Stimulated activated CD8-positive, alpha-beta memory T cell treated with anti-CD3 and anti-CD28 coated beads, Interleukin-4, amount 100 ng/mL, for 1 hour (primary cell): ENCODE measurements at places on chromosomes 13 and 19.

GRCh38 chr13:40192452-40192851 is 474.0 kb downstream of the FOXO1 start:
- no peak for DNase-seq

DNA sequence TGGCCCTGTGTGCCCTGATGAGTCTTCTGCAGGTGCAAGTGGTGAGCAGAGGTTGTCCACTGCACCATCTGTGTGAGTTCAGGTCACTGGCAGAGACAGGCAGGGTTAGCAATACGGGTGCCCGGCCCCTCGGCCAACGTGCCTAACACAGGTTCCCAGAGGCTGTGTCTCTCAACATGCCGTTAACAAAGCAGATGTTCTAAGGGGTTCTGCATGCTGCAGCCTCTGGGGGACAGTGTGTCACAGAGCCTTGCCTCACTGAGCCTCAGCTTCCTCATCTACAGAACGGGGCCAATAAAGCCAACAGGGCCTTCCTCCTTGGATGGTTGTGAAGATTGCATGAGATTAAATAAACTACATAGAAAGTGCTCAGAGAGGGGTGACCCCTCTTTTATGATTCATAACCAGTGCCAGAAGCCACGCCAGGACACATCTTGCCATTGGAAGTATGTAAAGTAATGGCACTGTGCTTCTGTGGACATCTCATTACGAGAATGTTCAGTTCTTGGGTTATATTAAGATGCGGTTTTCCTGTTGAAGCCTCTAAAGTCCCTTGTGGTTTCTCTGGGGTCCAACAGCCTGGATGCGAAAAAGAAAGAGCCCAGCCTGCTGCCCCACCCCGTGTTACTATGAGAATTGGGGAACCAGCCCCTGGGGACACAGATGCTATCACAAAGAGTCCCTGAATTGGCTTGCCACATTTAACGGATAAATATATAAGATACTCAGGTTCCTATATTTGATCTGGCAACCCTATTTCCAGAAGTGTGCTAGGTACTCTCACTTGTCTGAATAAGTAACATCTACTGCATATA is 11.2 kb upstream of the ARHGEF18 start:
- no peak for DNase-seq

GRCh38 chr13:21076253-21076652 is 14.9 kb upstream of the LATS2 start:
- no peak for DNase-seq

DNA sequence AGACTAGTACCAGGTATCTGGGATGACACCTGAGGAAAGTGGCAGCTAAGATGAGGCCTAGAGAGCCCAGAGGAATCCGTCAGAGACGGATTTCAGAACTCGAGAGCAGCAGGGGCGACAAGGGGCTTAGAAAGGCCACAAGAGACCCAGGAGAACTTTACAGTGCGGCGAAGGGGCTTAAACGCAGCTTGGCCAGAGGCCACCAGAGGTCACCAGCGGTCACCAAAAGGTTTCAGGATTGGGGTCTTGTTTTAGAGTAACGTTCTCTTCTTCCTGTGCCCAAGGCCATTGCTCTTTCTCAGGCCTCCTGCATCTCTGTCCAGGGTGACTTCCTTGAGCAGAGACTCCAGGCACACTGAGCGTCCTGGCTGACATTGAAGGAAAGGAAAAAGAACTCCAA is 2.2 kb downstream of the ZSCAN22 start:
- DNase-seq, result no peak

- DNase-seq, result no peak
Observed at GRCh38 chr13:43289470-43290255, 266.3 kb downstream of the DNAJC15 start.

- peak; percentile 80 for DNase-seq
Observed at GRCh38 chr19:45643024-45643926, 4.1 kb upstream of the EML2 start.

DNA sequence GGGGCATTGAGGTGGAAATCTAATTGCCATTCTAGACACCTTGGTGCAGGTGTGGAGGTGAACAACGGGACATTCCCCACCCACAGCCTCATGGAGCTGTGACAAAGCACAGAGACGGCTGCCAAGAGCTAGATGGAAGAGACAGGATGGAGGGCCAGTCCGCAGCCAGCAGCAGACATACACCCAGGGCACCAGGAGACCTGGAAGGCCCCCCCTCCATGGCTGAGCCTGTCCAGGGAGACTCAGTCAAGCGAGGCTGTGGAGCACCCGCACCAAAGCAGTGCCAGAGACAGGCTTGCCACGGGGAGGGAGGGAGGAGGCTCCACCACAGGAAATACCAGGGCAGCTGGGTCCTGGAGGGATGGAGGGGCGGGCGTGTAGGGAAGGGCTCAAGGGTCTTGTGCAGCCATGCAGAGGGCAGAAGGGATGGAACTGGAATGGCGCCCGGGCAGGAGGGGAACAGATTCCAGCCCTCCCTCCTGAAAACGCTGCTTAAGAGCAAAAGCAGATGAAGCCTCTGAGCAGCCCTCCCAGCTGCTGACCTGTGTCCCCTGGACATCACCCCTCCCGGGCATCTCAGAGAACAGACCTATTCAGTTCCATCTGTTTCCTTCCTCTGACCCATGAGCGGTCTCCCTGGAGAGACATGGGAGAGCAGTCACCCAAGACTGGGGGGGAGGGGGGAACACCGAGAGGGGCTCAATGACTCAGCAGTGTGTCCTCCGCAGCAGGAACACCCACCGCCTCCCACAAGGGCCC is 14.4 kb downstream of the EPS15L1 start:
- DNase-seq, result no peak

DNA sequence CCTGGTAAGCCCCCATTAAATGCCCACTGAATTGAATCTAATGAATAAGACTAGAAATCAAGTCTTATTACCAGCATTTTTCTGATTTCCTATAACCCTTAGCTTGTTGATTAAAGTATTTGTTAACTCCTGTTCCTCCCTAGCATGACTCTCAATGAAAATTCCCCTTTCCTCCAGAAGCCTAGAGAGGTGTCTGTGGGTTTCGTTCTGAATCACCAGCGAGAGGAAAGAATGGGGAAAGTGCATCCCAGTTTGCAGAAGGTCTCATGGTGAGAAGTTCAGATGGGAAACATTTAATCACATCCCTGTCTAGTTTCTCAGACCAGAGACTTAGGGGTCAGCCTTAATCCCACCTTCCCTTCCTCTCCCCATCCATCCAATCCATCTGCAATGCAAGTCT is 26.9 kb downstream of the POU2F2 start:
- no peak for DNase-seq

DNA sequence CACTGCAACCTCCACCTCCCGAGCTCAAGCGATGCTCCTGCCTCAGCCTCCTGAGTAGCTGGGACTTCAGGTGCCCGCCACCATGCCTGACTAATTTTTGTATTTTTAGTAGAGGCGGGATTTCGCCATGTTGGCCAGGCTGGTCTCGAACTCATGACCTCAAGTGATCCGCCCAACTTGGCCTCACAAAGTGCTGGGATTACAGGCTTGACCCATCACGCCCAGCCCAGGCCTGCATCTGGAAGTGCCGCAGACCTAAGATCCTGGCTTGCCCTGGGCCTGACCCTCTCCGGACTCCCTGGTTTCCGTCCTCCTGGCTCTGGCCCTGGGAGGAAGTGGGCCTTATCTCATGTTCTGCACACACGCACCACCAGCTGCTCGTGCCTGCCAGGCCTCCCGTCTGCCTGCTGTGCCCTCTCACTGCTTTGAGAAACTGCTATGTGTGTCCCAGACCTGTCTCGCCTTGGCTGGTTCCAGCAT is 4.7 kb upstream of the PTGIR start:
- no peak for DNase-seq

GRCh38 chr13:22110368-22110767 is 439.5 kb downstream of the FGF9 start:
- DNase-seq, result no peak
